ENCODE measurements at places on chromosomes 13 and 19.
A peak's percentile ranks its signal among the peaks of the same experiment; 100 is the strongest.

DNA sequence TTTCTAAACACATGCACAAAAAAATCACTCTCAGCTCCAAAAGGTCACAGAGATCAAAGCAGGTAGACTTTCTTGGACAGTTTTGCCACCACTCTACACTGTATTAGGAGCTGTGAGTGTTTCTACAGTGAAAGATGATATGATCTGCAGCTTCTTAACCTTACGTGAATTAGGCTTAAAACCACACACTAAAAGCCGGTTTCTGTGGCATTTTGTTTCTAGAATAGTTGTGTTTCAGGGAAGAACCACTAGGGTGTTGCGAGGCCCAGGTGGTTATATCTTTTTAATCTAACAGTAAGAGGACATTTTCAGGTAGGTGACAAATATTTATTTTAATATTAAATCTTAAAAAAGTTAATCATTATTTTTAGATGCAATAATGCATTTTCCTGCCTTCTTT, 216.4 kb downstream of the KLF5 start:
- DNase-seq: no peak

DNA sequence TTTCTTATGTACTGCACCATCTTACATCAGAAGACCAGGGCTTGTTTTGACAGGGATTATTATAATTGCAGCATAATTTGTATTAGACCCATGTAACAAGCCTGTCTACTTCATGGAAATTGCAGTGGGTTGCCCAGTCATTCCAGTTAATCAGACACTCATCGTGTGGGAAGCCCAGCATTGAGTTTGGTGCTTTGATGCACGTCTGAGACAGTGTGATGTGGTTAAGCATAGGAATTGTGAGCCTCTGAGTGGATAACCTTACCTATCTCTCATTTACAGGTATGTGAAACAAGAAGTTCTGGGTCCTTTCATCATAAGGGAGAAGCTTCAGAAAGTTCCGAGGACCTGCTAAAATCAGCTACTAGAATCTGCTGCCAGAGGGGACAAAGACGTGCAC, 12.8 kb downstream of the RGCC start:
- DNase-seq: no peak

GRCh38 chr19:4197625-4198466, 15.4 kb downstream of the ANKRD24 start:
- DNase-seq: peak; percentile 11

GRCh38 chr13:99086267-99087097, 108.6 kb upstream of the DOCK9 start:
- DNase-seq: no peak

- DNase-seq: no peak
Measured at GRCh38 chr13:36190771-36191170, 23.6 kb downstream of the SOHLH2 start.

GRCh38 chr19:5189318-5189607, 151.3 kb downstream of the PTPRS start:
- peak; percentile 91 for DNase-seq

DNA sequence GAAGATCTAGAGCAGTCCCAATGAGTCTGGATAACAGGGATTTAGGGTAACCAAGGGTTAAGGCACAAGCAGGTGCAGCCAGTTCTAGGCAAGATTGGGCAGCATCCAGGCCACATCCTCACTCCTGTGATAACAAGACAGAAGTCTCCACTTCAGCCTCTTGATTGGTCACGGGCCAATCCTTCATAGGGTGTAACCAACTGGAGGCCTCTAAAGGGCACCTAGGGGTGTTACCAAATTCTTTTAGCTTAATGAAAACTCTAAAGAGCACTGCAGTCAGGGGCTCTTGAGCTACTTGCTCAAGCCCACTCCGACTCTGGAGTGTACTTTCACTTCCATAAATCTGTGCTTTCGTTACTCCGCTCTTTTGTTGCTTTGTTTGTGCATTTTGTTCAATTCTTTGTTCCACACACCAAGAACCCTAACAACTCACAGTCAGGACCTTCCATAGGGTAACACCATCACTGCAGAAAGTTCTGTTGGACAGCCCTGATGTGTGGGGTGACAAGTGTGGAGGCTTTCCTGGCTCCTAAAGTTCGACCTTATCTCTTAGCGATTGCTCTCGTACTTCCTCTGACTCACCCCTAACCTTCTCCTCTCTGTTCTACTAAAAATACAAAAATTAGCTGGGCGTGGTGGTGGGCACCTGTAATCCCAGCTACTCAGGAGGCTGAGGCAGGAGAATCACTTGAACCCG, 36.1 kb downstream of the ZSWIM9 start:
- DNase-seq: no peak

- DNase-seq: no peak
Measured at GRCh38 chr19:35767288-35768081, 7.9 kb upstream of the ARHGAP33 start.

DNA sequence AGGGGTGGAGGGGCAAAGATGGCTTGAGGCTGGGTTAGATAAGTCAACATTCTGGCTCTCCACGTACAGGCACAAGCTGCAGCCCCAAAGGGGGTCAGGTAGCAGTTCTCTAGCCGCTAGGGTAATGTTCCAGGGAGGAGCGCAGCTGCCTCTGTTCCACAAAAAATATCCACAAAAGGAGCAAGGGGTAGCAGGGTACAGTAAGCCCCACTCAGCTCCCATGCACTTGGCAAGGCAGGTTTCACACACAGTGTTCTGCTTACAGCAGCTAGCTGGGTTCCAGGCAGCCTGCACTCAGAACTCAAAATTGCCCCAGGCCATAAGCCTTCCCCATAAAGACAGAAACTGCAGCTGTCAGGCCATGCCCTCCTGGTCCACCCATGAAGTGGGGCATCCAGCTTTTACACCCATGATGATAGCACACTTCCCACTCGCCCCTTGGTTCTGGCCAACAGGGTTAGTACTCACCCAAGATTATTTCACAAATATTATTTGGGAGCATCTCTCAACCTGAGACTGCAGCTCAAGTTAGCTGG, 130.0 kb downstream of the CYSLTR2 start:
- no peak for DNase-seq

DNA sequence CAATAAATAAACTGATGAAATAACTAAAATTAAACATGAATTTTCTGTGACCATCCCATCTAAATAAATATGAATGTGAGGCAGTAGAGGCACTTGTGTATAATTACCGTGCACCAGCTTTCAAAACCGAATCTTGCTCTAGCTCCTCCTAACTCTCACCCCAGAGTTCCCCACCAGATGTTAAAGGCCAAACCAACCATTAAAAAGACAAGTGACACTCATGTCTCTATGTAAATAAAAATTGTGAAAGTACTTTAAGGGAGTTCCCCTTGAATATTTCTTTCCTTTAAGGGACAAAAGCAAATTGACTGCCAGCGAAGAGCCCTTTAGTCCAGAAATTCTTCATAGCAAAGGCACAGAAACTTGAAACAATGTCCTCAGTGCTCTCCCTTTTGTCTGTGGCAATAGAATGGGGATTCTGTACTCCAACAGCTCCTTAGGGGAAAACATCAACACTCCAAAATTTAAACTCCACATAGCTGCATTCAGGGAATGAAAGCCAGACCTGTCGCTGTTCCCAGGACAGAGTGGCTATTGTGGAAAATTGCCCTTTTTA, 101.7 kb upstream of the SOX21 start:
- no peak for DNase-seq

GRCh38 chr19:6500837-6501739, 1.0 kb downstream of the TUBB4A start:
- DNase-seq: no peak
